SK-MEL-5 (cell line): ENCODE measurements at places on chromosomes 6 and 20. TPM values are rescaled to one million over a fixed set of nuclear protein-coding genes. Genes with fewer than 3 reads are reported as not detected.

SLPI gene
- not detected in 2 replicates for total RNA-seq

PTK6 gene
- total RNA-seq = 0.19 TPM in 1 of 2 replicates, not detected in the other

VWA7 gene
- total RNA-seq = not detected in 2 replicates

ACTL10 gene
- total RNA-seq = not detected in 2 replicates

GABRR1 gene
- total RNA-seq = not detected in 2 replicates

TMEM244 gene
- not detected in 2 replicates for total RNA-seq
